T-cell (primary cell): ENCODE measurements at places on chromosomes 2 and 18.

- no peak for DNase-seq
Measured at GRCh38 chr2:17878281-17879136, at the start of gene KCNS3. Gene KCNS3 (plus strand): TSS chr2:17878667. CDS start chr2:17931009, 52,342 bp downstream.

GRCh38 chr2:225725726-225726125, 326.2 kb downstream of the NYAP2 start:
- no peak for DNase-seq

- DNase-seq, result no peak
Measured at GRCh38 chr18:63603772-63604171, 16.6 kb downstream of the SERPINB13 start.

GRCh38 chr2:233967164-233967563, 50.0 kb downstream of the TRPM8 start:
- no peak for DNase-seq

DNA sequence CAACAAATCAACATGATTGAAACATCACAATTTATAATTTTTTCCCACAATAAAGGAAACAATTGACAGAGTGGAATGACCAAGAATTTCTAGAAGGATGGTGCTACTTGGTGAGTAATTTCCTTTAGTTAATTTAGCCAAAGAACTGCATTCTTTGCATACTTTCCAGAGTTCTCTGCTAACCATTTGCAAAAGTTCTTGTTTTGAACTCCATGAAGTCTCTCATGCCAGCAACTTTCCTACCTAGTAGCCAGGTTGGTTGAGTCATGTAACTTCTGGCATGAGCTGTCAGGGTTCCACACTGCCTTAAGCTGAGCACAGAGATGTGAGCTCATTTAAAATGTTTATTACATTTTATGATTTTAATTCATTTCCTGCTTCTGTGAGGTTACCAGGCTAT, 539.6 kb downstream of the PID1 start:
- no peak for DNase-seq

GRCh38 chr2:59734743-59735142, 818.7 kb downstream of the BCL11A start:
- no peak for DNase-seq

GRCh38 chr18:25759111-25759510, 331.3 kb downstream of the SS18 start:
- no peak for DNase-seq

DNA sequence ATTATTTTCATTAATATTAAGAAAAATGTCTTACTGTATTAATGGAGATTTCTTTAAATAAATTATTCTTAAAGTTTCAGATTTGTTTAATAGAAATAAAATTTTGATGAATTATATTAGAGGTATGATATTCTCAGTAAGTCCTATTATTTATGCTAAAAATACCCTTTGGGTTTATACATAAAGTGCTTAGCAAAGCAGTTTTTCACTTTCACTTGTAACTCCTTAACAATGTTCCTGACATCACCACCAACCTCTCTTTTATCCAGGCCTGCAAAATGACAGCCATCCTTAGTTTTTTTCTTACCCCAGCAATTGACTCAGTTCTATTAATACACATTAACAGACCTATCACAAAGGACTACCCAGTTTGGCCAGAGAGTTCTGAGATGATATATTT, 170.4 kb downstream of the CD226 start:
- DNase-seq, result no peak

- DNase-seq, result no peak
Measured at GRCh38 chr2:191622374-191623320, 55.3 kb upstream of the NABP1 start.

DNA sequence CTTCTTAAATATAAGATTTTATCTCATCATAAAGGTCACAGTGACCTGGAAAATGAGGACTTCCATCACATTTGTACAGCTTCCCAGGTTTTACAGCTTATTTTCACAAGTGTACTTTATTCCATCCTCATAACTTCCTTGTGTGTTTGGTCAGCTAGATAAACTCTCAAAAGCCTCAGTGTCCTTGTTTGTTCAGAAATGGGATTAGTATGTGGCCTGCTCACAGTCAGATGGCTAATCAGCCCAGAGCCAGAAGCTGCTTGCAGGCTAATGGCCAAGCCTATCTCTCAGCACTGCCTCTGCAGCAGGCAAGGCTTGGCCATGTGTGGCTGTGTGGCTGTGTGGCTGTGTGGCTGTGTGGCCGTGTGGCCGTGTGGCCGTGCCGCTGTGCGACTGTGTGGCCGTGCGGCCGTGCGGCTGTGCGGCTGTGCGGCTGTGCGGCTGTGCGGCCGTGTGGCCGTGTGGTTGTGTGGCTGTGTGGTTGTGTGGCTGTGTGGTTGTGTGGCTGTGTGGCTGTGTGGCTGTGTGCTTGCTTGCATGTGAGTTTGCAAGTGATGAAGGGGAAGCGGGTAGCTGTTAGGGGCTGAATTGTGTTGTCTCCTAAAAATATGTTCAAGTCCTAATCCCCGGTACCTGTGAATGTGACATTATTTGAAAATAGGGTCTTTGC, 233.0 kb upstream of the TNP1 start:
- DNase-seq, result no peak

DNA sequence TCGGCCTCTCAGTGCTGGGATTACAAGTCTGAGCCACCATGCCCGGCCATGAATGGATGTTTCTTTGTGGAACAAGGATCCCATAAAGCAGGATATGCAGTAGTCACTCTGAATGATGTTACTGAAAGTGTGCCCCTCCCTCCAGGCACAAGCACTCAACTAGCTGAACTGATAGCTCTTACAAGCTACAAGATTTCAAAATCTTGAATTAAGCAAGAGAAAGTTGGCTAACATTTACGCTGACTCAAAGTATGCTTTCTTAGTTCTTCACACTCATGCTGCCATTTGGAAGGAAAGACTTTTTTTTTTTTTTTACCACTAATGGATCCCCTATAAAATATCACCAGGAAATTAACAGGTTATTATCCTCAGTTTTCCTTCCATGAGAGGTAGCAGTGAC, 549.0 kb upstream of the PKDCC start:
- DNase-seq, result no peak

GRCh38 chr18:22044474-22045220, 124.7 kb upstream of the GATA6 start:
- no peak for DNase-seq

GRCh38 chr2:174774886-174775285, 10.6 kb upstream of the CHRNA1 start:
- DNase-seq, result no peak

- DNase-seq, result no peak
Measured at GRCh38 chr2:239327536-239328350, 73.1 kb downstream of the HDAC4 start.

- no peak for DNase-seq
Measured at GRCh38 chr2:29724282-29724681, 197.1 kb downstream of the ALK start.

GRCh38 chr18:62506495-62507143, 16.2 kb upstream of the ZCCHC2 start:
- DNase-seq, result no peak

DNA sequence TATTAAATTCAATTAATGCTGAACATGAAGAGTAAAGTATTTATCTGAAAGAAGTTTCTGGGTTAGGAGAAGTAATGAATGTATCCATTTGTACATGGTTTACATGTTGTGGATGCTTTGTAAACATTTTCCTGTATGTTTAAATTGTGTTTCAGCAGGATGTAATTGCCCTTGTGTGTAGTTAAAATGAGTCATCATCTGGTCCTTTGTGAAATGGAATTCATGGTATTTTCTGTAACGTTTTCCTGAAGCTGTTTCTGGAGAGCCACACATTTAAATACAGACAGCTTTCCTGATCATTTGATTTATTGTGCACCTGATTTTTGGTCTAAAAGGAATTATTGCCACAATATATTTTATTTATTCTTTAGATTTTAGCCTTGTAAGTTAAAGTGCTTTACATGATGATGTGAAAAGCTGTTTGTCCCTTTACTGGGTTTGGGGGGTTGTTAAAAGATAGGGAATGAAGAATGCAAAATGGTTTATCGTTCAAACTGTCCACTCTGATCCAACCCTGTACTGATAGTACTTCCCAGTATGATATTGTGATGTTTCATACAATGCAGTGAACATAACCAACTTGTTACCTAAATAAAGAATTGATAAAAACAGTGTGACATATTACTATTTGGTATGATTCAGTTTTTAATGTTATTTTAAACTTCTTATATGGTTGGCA, 41.7 kb upstream of the SLC3A1 start:
- no peak for DNase-seq

GRCh38 chr2:9699139-9700108, 68.6 kb upstream of the YWHAQ start:
- no peak for DNase-seq

DNA sequence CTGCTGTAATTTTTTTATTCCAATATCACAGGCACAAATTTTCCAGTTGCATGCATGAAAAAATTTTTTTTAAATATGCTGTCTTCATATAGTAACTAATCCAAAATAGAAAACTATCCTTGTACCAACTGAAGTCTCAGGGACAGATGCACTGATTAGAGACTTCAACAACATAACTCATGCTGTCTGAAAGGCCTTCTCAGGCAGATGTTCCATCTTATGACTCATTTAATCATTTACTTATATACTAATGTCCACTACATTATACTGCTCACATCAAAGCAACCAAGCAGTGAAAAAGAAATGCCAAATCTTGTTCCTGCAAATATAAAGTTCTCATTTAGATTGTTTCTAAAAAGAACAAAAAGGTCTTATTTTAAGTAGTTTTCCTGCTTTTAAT, 53.1 kb downstream of the OLA1 start:
- DNase-seq, result no peak

DNA sequence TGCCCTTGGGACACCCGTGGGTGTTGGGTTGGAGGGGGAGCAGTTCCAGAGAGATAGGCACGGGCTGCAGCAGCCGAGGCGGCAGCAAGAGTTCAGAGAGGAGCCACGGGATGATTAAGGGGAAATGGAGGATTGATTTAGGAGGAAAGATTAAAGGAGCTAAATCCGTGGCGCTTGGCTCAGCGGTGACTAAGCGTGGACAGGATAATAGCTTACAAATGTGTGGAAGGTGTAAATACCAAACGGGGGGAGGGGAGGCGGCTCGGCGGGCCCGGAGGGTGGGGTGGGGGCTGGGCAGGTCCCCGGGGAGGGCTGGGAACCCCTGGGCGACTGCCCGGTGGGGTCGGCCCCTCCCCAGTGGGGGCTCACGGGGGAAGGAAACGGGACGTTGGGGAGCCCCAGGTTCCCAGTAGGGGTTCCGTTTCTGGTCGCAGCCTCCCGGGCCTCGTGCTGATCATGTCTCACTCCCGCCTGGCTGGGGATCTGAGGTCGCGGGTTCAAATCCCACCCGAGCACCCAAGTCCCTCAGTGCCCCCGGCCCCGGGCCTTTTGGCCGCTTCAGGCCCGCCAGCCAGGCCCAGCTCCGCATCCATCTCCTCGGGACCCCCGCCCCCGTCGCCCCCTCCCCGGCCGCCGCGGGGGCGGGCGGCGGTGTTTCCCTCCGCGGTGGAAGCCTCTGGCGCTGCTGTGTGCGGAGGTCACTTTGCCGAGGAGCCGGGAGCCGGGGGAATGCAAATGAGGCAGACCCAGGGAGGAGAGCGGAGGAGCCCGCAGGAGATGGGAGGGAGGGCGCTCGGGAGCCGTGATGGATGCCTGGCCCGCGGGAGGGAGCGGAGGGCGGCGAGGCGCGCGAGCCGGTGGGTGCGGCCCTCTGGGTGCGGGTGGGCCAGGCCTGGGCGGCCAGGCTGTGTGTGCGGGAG, 8.1 kb downstream of the ASIC4 start:
- DNase-seq, result no peak

DNA sequence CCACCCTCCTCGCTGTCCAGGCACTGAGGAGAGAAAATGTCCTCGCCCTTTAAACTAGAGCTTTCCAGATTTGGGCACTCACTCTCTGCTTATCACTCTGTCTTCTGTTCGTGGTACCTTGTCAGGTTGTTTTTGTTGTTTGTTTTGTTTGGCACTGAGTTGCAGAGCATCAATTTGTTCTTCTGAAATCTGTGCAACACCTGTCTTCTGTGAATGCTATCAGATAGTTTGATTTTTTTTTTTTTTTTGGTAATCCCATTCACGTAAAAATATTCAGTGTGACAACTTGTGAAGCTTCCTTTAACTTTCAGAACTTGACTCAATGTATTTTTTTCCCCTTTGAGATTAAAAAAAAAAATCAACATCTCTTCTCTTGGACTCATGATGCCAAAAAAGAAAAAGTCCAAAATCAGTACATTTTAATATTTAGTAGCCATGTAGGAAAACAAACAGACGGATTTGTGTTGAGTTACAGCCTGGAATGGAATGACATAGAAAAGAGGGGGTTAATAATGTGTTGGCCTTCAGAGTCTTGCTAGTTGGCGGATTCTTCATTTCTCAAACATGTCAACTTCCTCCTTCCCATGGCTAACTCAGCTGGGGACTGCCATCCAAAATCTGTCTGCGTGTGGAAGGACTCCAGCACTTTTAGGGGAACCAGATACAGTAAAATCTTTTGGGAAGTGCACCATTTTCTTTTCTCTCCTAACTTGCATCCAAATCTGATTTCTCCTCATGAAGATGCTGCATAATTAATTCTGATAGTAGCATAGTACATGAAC, 1.6 kb downstream of the TMEM178A start:
- DNase-seq, result no peak

GRCh38 chr2:27627963-27628766, 647 bp downstream of the CCDC121 start:
- DNase-seq, result no peak

DNA sequence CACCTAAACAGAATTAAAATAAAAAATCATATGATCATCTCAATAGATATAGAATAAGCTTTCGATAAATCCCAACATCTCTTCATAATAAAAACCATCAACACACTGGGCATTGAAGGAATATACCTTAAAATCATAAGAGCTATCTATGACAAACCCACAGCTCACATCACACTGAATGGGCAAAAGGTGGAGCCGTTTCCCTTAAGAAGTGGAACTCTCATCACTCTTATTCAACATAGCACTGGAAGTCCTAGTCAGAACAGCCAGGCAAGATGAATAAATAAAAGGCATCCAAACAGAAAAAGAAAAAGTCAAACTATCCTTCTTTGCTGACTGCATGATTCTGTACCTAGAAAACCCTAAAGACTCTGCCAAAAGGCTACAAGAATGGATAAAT, 510.3 kb downstream of the ZNF804A start:
- no peak for DNase-seq

GRCh38 chr2:160290598-160290997, 90.5 kb upstream of the ITGB6 start:
- no peak for DNase-seq

DNA sequence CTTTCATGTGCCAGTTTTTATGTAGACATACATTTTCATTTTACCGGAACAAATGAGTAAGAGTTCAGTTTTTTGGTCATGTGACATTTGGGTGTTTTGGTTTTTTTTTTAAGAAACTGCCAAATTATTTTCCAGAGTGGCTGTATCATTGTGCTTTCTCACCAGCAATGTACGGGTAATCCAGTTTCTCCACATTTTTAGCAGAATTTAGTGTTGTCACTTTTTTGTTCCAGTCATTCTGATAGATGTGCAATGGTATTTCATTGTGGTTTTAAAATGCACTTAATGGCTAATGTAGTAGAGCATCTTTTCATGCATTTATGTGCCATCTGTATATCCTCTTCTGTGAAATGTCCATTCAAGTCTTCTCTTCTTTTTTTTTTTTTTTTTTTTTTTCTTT, 126.5 kb upstream of the FBXO11 start:
- no peak for DNase-seq

- DNase-seq, result peak; percentile 56
Measured at GRCh38 chr2:101419096-101419663, 31.9 kb upstream of the CREG2 start.
